ENCODE measurements at places on chromosomes 12 and 14.

DNA sequence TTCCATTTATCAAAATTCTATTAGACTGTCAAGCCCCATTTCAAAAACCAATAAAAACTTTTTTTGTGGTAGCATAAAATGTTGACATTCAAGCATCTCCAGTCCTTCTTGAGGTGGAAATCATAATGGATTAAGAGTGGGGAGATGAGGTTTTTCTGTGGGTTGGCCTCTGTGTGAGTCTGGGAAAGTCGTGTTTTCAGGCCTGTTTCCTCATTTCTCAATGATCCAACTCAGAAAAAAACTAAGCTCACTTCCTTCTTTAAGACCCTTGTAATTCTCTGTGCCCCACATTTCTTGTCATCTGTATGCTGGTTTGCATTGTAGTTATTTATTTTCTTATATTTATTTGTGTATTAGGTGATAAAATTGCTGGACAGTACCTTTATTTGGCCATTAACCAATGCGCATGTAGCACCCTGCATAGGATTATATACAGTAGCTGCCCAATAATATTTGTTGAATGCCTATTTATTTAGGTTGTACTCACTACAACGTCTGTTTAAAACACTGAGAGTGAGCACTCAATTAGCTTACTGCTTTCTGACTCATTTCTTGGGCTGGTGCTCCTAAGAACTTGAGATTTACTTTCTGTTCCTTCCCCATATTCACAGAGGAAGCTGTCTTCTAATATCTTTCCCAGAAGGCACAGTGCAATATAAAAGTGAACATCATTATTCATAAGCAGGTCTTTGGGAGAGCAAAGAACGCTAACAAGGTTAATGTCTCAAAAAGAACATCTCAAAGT, 121.9 kb downstream of the DNAI7 start:
- DNase-seq = no peak

GRCh38 chr12:13007496-13008233, 7.6 kb upstream of the HEBP1 start:
- no peak for DNase-seq

DNA sequence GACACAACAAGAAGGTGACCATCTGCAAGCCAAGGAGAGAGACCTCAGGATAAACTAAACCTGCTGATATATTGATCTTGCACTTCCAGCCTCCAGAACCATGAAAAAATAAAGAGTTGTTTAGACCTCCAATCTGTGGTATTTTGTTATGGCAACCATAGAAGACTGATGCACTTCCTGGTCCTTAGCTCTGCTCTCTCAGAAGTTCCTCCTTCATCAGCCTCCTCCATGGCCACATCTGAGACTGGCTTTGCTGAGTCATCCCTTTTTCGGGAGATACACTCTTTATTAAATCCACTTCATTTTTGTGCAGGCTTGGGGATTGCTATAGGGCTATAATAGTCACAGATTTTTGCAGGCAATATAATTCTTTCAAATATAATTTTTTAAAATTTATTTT, 89.6 kb upstream of the ATF7IP start:
- no peak for DNase-seq

GRCh38 chr12:119036878-119037825, 55.8 kb downstream of the SRRM4 start:
- DNase-seq = peak; percentile 19

DNA sequence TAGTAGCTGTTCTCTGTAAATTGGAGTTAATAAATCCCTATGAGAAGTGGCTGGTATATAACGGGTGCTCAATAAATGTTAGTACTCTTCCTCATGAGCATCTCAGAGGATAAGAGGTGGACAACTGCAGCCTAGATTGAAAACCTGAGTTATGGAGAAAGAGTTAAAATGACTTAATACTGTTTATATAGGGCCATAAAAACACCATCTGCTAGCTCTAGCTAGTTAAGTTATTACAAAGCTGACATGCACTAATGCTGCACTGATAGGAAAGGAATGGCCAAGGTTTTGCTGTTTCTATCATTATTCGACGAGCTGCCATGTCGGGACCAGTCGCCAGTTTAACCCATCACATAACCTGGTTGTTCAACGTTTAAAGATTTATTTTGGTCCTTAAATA, 72.0 kb upstream of the SEL1L start:
- no peak for DNase-seq
